ENCODE measurements at places on chromosomes 1 and 21.

DNA sequence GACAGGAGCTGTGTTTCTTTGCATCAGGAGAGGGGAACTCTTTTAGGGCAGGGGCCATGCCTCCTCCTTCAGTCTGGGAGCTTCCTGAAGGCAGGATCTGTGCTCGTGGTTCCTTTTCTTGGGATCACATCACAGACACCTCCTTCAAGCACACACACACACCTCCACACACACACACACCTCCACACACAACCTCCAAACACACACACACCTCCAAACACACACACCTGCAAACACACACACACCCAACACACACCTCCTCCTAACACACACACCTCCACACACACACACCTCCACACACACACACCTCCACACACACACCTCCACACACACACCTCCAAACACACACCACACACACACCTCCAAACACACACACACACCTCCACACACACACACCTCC, 10.5 kb downstream of the LGR6 start:
- no peak for DNase-seq

DNA sequence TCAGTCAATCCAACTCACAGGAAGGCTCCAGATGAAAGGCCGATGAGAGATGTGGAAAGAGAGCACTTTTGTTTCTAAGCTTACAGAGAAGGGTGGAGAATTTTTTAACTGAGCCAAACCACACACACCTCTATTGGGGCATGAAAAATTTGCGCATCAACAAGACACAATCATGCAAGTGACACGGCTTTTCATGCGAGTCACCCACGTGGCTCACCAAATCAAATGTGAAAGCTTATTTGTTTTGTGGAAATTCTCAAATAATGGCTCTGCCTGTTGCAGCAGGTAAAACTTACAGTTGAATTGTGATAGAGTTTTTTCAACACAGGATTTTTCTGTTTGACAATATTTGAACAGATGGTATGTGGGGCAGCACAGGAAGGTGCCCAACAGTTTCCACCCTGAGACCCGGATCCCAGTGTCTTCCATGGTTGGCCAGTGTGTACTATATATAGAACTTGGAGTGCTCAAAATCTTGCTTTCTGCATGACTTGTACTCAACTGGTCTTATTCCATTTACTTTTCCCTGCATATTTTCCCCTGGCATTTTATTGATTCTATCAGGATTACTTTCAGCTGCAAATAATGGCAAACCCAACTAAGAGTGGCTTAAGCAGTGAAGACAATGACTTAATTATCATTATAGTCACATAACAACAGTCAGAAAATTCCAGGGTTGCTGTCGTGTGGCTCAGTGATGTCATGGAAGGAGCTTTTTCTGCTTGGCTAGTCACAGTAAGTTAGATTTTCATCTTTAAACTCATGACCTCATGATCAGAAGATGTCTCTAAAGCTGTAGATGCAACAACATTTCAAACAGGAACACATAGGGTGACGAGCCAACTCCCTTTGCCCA, 90.6 kb upstream of the SIM2 start:
- DNase-seq = no peak

GRCh38 chr1:178540646-178541045, 27.7 kb downstream of the TEX35 start:
- DNase-seq = no peak

DNA sequence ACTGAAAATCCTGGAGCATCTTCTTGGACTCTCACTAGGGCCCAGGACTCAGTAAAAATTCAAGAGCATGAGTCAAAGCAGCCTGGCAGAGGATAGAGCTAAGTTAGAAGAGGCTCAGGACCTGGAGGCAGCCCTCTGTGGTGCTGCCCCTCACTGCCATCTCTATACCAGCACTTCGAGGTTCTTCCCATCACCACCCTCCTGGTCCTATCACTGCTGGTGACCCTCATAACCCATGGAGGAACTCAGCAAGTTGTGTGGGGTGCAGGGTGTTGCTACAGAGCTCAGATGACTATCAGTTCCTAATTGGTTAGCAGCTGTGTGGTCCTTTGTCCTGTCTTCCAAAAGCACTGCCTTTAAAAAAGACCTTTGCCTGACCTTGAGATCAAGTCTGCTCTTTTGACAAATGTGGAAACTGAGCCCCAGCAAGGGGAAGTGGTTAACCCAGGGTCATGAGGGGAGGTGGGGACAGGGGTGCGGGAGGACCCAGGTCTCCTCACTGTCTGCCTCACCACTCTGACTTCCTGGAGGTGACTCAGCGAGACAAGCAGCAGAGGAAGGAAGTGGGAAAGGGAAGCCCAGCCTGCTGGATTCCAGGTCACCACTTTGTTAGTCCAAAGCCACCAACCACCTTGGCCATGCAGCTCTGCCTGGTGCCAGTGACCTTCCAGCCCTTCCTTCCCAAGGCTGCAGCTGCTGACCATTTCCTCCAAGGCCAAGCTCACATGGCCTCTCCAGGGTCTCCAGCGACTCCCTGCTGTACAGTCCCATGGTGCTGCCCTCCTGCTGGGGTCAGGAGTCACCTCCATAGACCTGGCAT, 199.4 kb upstream of the EDN2 start:
- no peak for DNase-seq

GRCh38 chr21:42401154-42401553, 2.5 kb upstream of the UBASH3A start:
- DNase-seq = no peak

- no peak for DNase-seq
Observed at GRCh38 chr1:47676311-47677054, 238.6 kb downstream of the FOXD2 start.

DNA sequence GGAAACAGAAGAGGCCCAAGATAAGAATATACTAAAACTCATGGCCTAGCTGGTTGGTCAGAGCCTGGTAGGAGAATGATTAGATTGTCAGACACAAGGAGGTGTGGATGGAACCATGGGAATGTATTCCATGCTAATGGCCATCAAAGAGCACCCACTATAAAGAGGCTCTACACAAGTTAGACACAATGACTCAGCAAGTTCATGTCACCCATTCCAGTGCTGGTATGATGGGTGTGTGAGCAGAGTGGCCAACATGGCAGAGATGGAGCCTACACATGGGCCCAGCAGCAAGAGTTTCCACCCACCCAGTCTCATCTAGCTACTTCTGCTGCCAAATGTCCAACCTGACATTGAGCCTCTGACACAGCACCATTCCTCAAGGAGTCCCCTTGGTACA, 97.5 kb upstream of the COG2 start:
- no peak for DNase-seq

- DNase-seq = no peak
Observed at GRCh38 chr1:2271211-2271721, 43.1 kb downstream of the SKI start.

DNA sequence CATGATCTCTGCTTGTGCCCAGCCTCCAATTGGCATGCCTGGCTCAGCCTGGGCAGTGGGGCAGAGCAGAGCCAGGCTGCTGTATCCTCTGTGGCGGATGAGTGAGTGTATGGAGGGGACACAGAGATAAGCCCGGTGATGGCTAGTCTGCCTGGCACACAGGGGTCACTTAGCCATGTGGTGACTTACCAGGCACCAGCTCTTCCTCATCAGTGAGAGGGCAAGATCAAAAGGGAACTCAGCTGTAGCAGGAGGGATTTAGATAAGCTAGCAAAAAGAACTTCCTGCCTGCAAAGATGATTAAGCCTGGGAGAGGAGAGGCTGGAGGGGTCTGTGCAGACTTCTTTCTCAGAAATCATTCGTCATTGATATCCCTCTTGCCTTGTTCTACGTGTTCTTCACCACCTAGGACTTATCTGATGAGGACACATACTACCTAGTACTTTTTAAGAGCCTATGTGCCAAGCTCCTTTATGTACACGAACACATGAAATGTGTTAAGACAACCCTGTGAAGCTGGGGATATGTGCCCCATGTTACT, 7.9 kb downstream of the KIF21B start:
- no peak for DNase-seq

DNA sequence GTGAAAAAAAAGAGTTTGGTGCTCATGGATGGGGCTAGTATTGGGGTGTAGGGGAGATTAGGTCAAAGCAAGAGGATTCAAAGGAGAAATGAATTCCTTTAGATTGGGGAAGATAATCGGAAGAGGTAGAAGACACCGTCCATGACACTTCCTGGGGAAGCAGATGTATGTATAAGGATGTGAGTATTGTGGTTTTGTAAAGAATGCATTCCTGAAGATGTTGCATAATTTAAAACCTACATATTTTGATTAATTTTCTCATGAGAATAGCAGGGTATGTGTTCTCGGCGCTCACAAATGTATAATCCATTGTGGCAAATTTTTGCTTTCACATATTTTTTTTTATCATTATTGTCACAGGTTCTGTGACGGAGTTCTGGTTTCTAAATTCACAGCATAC, 5.5 kb upstream of the LGALS8 start:
- DNase-seq = no peak
